ENCODE measurements at places on chromosomes 11 and 22. TPM values are rescaled to one million over a fixed set of nuclear protein-coding genes. Genes with fewer than 3 reads are reported as not detected.

Gene FBLN1
- not detected for total RNA-seq

Gene MB
- total RNA-seq, result not detected

DNA sequence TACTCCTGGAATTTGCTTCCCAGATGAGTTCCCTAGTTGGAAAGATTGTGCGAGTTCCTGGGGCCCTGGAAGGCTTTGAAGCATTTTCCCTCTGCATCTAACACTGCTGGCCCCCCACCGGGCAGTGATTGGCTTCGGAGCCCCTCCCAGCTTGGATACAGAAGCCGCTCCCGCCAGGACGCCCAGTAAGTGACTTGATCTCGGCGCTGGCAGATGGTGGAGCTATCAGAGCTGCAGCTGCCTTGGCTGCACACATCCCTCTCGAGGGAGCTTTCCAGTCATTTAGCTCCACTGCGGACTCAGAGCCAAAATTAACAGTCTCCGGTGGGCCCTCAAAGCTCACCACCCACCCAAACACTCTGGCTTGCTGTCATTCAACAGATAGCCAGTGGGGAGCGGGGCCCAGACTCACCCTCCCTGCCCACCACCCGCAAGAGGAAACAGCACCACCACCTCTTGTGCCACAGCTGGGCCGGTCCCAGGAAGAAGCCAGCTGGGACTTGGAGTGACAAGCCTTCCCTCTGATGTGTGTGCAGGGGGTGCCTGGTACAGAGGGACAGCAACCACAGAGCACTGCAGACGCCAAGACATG, 162.3 kb downstream of the TRIM29 start:
- H3K27ac ChIP-seq, result no peak overlapping the region
- H3K36me3 ChIP-seq, result no peaks in the 10 kb centered on the region
- DNase-seq, result no peak
- H3K27me3 ChIP-seq, result peaks cover 8% of the 10 kb centered on the region

DNA sequence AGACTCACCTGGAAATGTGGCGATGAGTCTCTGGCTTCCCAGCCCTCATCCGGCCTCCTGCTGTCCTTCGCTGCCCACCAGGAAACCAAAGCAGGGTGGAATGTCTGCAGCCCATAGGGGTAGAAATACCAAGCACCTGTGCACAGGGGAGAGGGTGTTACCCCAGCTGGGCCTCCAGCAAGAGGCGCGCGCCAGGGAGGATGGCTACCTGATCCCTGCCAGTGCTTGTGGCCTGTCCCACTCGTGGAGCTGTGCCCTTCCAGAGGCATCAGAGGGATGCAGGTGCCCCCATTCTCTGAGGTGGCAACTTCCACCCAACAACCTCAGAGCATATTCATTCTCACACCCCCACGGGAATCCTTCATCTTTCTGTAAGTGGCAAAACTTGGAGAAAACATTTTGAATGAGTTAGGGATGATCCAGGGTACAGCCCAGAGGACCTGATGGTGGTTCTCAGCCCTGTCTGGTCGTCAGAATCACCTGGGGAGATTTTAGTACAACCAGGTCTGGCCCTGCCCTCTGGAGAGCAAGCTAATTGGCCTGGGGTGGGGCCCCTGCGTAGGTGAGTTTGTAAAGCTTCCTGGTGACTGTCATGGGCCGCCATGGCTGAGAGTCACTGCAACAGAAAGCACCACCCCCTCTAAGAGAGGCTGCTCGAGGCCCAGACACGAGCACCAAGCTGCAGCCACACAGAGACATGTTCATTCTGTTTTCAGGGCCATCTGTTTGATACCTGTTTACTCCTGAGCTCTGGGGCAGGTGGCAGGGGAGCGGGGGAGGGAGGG, 9.9 kb downstream of the SUN2 start:
- no peak overlapping the region for H3K4me3 ChIP-seq
- H3K4me1 ChIP-seq, result peaks cover 16% of the 10 kb centered on the region
- DNase-seq, result no peak
- H3K36me3 ChIP-seq, result peaks cover 67% of the 10 kb centered on the region

Gene KCNJ1
- total RNA-seq, result not detected

DNA sequence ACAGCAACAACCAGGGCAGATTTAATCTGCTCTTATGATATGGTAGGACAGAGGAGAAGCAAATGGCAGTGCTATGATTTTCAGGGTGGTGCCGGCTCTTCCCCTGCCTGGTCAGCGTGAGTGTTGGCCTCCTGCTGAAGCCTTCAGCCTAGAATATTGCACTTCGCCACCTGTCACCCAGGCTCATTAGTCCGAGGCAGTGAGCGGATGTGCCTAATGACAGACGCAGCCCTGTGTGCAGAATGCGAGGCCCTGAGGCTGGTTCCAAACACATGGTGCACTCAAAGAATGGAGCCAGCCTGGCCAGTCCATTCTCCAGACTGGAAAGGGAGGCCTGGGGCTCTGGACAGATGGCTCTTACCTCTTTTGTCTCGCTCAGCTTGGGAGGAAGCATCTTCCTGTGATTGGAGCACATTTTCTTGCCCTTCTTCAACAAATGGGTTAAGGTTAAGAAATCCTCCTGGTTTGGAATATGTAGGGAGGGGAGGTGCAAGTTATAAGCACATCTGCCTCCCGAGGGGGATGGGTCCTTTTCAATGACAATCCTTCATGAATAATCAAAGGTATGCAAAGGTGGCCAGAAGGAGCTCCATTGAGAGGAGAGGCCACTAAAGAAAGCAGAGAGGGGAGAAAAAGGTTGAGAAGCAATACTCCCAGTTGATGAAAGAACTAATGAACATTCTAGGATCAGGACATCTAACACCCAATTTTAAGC, 39.7 kb upstream of the GALNT18 start:
- DNase-seq, result no peak
- no peak overlapping the region for H3K4me3 ChIP-seq

DNA sequence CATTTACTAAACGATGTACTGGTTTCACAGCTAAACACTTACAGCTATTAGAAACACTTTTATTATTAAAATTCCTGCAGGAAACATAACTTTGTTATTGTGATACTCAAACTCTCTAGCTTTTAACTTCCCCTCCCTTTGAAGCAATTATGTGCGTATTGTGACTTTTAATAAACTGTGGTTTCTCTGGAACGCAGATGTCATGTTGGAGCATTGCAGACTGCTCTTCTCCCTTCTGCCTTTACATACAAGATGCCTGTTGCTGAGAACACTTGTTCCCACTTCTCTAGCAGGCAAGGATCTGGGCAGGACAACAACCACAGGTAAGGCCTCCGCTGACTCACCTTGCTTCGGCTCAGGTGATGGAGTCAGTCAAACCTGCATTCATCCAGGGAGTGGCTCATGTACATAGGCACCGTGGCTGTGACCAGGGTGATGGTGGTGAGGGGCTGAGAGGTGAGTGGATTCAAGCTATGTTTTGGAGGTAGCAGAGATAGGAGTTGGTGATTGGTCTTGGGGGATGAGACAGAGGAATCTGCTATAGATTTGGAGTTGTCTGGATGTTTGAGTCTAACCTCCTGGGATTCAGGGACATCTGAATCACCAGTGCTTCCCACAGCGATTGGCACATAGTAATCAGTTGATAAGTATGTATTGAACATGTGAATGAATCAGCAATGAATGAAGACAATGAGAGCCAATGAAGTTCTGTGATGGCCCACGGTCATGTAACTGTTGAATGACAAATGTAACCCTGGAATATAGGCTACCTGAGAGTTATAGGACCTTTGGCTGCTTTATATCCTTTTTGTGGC, 106.0 kb downstream of the ADAMTS15 start:
- DNase-seq, result no peak
- H3K4me1 ChIP-seq, result no peaks in the 10 kb centered on the region
- no peak overlapping the region for H3K4me3 ChIP-seq
- no peak overlapping the region for H3K27ac ChIP-seq
- no peaks in the 10 kb centered on the region for H3K36me3 ChIP-seq

GRCh38 chr11:76526878-76527277, 82.1 kb downstream of the EMSY start:
- H3K36me3 ChIP-seq, result peaks cover 29% of the 10 kb centered on the region
- H3K27me3 ChIP-seq, result no peaks in the 10 kb centered on the region
- no peak overlapping the region for H3K27ac ChIP-seq
- H3K4me3 ChIP-seq, result no peak overlapping the region
- DNase-seq, result no peak

DNA sequence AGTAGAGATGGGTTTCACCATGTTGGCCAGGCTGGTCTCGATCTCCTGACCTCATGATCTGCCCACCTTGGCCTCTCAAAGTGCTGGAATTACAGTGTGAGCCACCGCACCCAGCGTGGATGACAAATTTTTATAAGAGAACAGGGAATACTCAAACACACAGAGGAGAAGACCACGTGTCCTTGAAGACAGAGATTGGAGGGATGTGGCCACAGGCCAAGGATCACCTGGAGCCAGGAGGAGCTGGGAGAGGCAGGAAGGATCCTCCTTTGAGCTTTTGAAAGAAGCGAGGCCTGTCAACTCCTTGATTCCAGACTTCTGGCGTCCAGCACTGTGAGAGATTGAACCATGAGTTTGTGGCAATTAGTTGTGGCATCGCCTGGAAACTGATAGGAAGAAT, 1049.5 kb downstream of the TBC1D22A start:
- no peaks in the 10 kb centered on the region for H3K36me3 ChIP-seq
- H3K4me1 ChIP-seq, result no peaks in the 10 kb centered on the region
- DNase-seq, result no peak
- H3K4me3 ChIP-seq, result no peak overlapping the region

DNA sequence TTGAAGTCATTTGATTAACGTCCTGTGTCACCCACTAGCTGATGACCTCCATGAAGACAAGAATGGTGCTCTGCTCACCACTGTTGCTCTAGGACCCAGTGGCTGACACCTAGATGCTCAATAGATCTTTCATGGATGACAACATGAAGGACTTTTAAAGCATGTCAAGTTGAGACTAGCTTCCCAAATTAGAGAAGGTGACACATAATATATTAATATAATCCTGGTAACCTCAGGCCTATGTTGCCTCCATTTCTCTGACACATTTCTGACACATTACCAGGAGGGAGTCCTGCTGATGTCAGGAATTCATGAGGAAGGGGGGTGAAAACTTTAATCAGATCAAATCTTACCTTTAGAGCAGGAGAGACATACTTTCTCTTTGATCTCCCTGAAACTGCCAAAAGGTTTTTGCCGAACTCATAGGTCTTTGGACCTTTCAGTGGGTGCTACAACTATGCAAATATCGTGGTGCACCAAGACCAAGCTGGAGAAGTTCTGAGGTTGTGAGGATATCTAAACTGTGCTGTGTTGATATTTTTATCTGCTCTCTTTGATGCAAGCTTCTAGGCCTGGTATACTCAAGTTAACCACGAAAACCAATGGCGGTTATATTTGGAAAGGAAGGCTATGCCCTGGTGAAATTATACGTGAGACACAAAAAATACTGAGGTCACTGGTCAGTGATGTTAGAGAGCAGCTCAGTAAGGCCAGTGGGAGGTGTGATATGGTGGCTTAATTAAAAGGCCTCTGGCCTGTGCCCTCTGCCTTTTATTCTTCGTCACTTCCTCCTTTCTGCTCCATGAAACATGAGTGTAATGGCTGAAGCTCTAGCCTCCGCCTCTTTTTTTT, 13.2 kb upstream of the AMPD3 start:
- peak; percentile 51 for DNase-seq
- peaks cover 25% of the 10 kb centered on the region for H3K4me1 ChIP-seq
